ENCODE measurements at places on chromosomes 11 and 22.

DNA sequence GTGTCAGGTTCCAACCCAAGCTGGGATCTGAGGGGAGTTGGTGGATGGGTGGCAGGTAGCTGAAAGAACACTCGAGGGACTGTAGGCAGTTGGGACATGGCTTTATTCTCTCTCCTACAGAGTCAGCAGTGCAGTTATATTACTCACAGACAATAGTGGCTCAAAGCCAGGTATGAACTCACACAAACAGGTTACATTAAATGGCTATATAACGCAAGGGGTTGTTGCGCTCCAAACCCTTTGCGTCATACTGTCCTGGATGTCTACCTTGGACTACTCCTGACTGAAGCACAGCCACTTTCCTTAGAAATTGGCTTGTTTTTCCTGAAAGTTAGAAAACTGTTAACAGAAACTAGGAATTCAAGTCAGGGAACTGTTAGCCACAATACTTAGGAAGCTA lies 66.4 kb upstream of the OR4B1 start:
- no peak for DNase-seq

DNA sequence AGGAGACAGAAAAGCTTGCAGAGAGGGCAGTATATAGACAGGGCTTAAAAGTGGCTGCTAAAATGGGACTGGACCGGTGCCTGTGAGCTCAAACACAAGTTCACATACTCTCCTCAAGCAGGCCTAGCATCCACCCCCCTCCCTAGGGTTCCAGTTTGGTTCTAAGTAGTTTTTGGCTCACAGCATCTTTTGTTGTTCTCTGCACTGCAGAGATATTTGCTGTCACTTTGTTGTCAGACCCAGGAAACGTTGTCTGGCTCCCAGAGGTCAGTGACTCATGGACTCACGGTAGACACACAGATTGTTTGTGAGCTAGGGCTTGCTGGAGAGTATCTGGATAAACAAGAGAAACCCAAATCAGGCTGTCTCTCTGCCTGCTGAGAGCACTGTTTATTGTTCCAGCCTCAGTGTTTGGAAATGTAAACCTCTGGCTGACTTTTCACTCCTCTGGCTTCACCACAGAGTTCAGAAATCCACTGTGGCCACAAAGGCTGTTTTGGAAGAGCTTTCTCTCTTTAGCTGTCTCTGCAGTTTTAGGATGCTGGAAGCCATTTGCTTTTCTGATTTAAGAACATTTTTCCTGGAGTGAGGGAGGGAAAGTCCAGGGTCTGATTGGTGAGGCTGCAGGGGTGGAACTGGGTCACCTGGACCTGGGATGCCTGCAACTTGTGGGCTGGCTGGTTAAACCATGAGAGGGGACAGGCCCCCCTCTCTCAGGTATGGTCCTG lies 303.7 kb upstream of the PLET1 start:
- no peak for DNase-seq

DNA sequence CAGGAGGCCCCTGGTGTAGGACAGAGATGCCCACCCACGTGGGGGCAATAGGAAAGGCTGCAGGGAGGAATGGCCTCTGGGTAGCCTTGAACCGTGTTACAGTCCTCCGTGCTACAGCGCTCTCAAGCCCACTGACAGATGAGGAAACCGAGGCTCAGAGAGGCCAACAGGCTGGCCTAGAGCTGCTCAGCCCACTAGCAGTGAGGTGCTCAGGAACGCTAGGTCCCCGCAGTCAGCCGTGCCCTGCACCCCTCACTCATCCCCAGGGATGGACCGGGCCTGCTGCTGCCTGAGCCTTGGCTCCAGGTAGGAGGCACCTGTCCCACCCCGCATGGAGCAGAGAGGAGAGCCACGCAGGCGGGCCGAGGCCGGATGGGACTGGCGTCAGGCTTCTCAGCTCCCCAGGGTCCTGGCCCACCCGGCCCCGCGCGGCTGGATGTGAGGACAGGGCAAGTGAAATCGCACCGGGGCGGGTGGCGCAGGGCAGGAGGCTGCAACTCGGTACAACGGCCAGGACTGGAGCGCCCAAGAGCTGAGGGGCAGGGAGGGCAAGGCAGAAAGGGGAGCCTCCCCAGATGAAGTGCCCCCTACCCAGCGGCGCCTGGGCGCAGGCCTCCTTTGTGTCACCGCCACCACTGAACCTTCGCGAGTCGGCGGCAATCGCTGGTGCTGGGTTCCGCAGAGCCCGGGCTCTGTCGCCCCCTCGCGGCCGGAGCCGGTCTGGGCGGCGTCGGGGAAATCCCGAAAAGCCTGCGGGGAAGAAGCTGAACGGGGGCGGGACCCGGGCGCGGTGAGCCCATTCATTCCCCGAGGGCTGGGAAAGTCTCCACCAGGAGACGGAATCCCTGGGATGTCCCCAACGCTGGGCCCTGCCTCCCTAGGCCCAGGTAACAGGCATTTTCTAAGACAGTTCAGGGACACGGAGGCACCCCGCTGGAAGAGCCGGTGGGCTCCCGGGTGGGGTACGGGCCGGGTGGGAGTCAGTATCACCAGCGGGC lies 8.4 kb upstream of the SLC2A11 start:
- no peak for DNase-seq

DNA sequence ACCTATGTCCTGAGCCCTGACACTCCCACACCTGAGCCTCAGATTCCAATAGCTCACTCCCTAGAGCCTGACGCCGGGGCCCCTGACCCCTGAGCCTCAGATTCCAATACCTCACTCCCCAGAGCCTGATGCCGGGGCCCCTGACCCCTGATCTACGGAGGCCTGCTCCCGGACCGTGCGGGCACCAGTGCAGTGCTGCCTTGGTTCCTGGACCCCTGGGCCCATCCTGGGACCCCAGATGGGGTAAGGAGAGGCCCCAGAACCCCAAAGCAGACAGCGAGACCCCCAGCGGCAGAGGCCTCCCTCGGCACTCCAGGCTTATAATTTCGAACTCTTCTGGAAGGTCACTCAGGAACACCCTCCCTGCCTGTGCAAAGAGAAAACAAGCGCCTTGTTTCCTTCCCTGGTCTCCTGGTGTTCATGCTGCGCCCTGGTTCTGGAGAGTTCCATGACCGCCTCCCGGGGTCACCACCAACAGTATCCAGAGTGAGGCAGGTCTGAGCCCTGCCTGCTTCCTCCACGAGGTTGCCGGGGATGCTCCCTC lies 7.5 kb downstream of the SUSD2 start:
- no peak for DNase-seq

DNA sequence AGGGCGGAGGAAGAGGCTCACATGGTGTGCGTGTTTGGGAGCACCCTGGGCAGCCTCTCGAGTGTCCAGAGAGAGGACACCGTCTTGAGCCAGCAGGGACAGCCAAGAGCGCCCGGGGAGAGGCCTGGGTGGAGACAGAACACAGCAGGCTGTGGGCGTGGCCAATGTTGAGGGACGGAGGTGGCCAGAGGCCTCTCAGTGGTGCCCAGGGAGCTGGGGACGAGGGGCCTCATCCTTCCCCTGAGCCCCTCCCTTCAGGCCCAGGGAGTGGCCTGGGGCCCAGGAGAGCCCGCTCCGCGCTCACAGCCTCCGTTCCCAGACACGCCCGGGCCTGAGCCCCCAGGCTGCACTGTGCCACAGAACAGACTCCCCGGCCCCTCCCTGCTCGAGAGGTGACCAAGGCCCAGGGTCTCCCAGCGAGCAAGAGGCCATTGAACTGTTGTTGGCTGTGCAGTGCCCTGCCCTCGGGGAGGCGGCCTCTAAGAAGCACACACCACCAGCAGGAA lies 48.4 kb downstream of the CDKN1C start:
- DNase-seq, result no peak

DNA sequence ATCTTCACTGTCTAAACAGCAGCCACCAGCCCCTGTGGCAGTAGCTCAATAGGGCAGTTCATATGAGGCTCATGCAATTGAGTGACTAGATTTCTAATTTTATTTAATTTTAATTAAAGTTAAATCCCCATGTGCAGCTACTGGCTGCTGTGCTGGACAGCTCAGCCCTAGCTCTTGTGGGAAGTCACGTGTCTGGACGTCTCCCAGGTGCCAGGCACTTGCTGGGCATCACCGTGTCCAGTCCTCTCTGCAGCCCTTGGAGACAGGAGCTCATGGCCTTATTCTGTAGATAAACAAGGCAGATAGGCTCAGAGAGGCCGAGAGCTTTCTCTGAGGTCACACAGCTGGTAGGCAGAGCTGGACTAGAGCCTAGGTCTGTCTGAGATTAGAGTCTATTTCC lies 95.0 kb downstream of the ARHGAP8 start:
- DNase-seq, result no peak

All from NCI-H1048 (cell line).